ENCODE measurements at places on chromosomes 4 and X. TPM values are rescaled to one million over a fixed set of nuclear protein-coding genes. Genes with fewer than 3 reads are reported as not detected.

F8A2 gene
- total RNA-seq = not detected

TRIM60 gene
- total RNA-seq = not detected

STPG2 gene
- total RNA-seq = not detected

ZNF732 gene
- 0.66 TPM for total RNA-seq

VCX3A gene
- total RNA-seq = not detected

ASB12 gene
- total RNA-seq = not detected

SPANXN4 gene
- total RNA-seq = not detected

SMIM10 gene
- total RNA-seq = 5.9 TPM

GC gene
- not detected for total RNA-seq

MPP1 gene
- total RNA-seq = 18.8 TPM

CTAG1A gene
- not detected for total RNA-seq

MAGEB6 gene
- total RNA-seq = not detected
